ENCODE measurements at places on chromosomes 1 and 21. TPM values are rescaled to one million over a fixed set of nuclear protein-coding genes. Genes with fewer than 3 reads are reported as not detected.

DNA sequence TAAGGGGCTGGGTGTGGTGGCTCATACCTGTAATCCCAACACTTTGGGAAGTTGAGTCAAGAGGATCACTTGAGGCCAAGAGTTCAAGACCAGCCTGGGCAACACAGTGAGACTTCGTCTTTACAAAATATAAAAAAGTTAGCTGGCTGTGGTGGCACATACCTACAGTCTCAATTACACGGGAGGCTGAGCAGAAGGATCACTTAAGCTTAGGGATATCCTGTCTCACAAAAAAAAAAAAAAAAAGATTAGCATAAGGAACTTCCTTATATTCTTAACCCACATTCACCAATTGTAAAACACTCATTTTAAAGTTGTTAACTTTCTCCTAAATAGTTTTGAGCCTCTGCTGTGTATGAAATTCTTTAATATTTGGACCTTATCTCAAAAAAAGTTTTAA is 53.1 kb downstream of the ABCD3 start:
- no peak for ATAC-seq

The OR6K3 gene
- total RNA-seq: not detected

The PTAFR gene
- 3.3 TPM for total RNA-seq

GRCh38 chr1:60848583-60849188 is 233.7 kb upstream of the NFIA start:
- no peak for ATAC-seq

The LRRC38 gene
- total RNA-seq: not detected

All from gastroesophageal sphincter (tissue), 4 donors.